LHCN-M2 (cell line): ENCODE measurements at places on chromosomes 2 and 18. TPM values are rescaled to one million over a fixed set of nuclear protein-coding genes. Genes with fewer than 3 reads are reported as not detected.

GRCh38 chr2:133265432-133265949, 302.8 kb downstream of the NCKAP5 start:
- no peak for DNase-seq

GRCh38 chr2:9001229-9001628, 2.3 kb downstream of the MBOAT2 start:
- peak; percentile 69 for DNase-seq

DNA sequence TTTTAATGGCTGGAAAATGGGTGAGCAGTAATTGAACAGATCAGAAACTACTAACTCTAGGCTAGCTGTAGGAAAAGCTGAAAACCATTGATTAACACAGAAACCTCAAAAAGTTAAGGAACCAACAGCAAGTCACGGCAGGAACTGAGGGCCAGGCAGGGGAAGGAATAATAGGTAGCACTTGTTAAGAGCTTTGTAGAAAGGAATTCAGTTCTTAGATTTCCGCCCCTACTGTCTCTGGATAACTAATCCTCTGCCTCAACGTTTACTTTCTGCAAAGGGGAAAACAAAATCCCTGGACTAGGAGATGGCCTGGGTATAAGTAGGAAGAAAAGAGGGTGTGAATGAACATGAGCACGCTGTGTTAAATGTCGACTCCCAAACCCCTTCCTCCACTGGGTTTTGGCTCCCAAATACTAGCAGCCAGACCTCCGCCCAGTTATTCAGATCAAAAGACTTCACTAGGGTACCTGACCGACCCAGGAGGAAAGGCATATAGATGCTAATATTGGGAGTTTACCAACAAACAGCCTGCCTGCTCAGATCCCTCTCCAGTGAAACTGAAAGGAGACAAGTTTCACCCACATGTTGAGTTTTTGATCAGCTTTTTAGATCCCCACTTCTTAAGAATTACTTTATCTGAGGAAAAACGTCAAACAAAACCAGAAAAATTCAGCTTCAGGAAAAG, 12.4 kb downstream of the SMAD2 start:
- DNase-seq, result no peak

GRCh38 chr2:210456571-210456970, 20.0 kb downstream of the LANCL1 start:
- DNase-seq, result no peak

- DNase-seq, result no peak
These were observed 125.7 kb upstream of the SNTG2 start for GRCh38 chr2:824954-825353.

DNA sequence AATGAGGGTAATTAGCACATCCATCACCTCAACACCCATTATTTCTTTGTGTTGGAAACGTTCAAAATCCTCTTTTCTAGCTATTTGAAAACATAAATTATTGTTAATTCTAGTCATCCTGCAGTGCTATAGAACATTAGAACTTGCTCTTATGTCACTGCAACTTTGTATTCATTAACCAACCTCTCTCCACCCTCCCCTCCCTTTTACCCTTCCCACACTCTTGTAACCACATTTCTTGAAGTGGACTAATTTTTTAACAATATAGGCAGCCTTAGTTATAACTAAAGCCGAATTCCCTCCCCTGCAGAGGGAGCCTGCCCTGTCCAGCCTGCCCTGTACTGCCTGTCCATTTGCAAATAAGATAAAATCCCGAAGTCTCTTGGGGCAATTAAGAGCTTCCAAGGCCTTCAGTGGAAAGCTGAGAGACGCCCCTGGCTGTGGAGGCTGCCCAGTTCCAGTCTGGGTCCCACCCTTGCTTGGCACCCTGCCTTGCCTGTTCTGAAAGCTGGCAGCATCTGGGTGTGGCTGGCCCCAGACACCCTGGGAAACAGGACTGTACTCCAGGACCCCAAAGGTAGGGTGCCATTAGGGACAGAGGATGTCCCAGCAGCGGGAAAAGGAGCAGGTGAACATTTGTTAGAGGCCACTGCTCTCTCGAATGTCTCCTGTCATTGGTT, 65.1 kb downstream of the MEX3C start:
- no peak for DNase-seq

DNA sequence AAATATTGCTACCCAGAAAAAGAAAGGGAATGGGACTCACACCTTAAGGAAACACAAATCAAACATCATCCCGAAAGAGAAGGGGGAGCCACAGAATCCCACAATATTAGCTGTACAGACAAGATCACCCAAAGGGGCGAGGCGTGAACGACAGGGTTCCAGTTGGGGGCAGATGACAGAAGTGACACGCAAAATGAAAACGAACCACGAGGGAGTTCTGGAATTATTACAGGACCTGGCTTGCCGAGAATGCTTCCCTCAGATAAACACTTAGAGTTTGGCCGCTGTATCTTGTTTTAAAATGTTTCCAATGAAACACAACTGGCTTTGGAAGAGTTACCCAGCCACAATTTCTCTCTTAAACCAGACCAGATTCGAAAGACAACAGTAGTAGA, 60.4 kb downstream of the C2orf76 start:
- no peak for DNase-seq

DNA sequence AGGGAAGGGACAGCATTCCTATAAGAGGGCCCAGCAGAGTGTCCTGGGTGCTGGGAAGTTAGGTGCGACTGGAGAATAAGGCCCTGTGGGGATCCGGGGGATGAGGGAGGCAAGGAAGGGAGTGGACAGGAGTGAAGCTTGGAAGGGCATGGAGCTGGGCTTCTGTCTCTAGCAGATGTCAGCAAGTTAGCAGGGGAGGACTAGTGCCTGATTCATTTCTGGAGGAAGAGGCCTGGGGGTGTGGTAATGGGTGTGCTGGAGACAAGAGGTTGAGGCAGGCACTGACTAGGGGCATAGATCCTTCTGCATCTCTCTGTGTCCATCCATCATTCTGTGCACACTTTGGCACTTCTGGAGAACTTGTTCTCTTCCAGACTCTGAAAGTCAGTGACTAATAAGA, 134.7 kb downstream of the ACOXL start:
- no peak for DNase-seq

DNA sequence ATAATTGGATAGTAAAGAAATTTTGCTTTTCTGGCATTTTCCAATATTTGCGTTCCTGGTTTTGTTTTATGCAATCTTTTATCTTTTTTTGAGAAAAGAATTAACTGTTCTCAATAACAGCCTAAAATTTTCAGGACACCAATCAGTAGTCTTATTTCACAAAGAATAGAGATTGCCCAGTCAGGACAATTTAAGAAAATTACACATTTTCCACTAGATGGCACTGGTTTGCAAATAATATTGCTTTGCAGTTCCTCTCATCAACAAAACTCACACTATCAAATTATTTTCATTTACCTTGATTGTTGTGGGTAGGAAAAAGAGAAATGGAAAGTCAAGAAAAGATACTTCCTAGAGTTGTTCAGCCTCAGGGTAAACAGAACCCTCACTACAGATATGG, 2.4 kb upstream of the RBM45 start:
- peak; percentile 52 for DNase-seq

DNA sequence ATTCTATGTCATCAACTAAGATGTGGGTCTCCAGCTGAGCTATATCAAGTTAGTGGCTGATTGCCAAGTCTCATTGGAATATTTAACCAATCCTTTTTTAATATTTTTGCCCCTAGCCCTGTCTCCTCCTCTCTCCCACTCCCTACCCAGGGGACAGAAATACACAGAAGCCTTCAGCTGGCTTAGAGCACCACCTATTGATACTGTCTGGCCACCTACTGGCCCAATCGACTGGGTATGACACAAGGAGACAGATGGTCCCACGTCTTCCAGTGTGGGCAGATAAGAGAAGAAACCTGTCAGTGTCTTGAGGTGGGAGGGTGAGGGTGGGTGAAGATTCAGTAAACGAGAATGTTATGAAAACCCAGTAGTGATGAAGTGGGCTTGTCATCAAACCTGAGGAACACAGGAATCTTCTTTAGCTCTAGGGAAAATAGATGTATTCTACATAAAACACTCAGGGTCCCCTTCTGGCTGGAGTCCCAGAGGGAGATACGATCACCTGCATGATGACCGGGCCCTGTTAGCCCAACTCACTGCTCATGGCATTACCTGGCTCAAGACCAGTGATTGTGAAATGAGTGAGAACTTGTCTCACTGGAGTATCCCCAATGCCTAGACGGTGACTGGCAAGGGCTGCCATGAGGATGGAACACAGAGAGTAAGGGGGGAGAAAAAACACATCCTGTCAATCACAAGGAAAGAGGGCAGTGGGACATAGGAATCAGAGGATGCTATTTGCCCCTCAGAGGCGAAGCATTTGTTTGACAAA, 26.7 kb downstream of the POLR1A start:
- peak; percentile 54 for DNase-seq

DNA sequence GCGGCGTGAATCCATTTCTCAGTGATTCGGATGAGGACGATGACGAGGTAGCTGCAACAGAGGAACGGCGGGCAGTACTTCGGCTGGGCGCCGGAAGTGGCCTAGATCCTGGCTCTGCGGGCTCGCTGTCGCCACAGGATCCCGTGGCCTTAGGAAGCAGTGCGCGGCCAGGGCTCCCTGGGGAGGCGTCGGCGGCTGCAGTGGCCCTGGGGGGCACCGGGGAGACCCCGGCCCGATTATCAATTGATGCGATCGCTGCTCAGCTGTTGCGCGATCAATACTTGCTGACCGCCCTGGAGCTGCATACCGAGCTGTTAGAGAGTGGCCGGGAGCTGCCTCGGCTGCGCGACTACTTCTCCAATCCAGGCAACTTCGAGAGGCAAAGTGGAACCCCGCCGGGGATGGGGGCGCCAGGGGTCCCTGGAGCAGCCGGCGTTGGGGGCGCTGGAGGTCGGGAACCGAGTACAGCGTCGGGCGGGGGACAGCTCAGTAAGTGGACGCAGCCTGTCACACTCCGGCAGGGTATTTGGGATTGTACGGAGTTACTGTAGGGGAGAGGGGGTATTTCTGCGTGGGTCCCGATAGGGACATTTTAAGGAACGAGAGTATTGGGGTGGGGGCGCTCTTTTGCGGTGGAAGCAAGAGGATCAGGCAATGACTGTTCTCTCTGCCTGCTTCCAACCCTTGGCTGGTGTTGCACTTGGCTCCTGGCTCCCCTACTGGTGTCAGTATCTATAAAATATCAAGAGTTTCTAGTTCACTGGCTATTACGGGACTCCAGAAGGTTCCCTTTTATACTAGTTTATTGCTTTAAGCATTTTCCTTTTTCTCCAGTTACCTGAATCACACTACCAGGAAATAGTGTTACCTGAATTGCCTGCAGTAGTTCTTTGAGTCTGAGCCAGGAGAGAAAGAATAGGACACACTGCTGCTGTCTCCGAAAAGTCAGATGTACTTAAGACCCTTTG, 772 bp downstream of the RELCH start:
- DNase-seq, result peak; percentile 38

- no peak for DNase-seq
These were observed 53.9 kb upstream of the SPRED2 start for GRCh38 chr2:65486282-65486681.

GRCh38 chr2:130963849-130964793, 127.4 kb downstream of the ARHGEF4 start:
- no peak for DNase-seq

GRCh38 chr2:6442252-6442985, 423.3 kb downstream of the CMPK2 start:
- DNase-seq, result no peak

- peak; percentile 31 for DNase-seq
These were observed 669.6 kb upstream of the VRK2 start for GRCh38 chr2:57376985-57377384.

GRCh38 chr2:134446383-134447017, 192.6 kb downstream of the MGAT5 start:
- peak; percentile 77 for DNase-seq

DNA sequence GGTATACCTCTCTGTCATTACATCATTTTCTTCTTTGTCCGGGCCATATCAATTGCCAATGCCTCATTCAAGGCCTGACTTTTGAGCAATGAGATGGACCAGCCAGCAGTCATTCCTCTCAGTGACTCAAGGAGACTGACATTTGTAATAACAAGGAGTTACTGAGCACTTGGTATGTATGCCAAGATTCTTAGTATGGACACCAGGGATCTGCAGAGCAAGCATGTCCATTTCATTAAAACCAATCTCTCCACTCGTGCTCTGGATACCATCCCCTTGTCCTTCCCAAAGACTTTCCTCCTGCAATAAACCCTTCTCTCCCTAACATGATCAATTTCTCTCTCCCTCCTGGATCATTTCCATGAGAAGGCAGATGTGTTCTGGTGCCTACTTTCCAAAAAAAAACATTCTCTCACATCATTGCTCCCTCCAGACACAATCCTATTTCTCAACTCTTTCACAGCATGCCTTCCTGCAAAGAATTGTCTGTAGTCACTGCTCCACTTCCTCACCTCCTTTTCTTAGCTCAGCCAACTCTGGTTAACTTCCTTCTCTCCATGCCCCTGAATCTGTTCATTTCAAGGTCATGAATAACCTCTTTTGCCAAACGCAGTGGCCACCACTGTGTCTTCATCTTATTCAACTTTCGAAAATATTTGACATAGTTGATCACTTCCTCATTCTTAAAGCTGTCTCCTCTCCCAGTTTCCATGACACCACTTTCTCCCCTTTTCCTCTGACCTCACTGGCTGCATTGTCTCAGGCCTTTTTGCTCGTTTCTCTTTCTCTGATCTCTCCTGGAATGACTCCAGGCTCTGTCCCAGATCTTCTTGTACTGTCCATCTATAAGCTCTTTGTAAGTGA, 102.8 kb upstream of the CYP1B1 start:
- peak; percentile 92 for DNase-seq

DNA sequence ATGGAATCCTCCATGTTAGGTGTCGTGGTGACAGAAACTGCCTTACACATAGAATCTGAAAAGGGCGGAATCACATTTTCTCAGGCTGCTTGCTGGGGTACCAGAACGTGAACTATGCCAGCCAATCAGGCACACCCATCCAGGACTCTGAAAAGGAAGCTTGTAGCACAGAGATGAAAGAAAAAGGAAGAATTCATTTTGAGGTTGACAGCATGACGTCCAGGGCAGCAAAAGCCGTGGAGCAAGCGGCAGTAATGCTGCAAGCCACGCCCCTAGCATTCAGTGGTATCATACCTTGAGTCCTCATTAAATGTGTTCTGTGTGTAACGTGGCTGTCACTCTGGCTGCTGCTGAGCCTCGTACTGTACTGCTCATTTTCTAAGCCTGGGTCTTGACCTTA, 304.0 kb downstream of the DYSF start:
- no peak for DNase-seq

- DNase-seq, result peak; percentile 19
These were observed 58.7 kb downstream of the ITGB6 start for GRCh38 chr2:160141419-160141818.

DNA sequence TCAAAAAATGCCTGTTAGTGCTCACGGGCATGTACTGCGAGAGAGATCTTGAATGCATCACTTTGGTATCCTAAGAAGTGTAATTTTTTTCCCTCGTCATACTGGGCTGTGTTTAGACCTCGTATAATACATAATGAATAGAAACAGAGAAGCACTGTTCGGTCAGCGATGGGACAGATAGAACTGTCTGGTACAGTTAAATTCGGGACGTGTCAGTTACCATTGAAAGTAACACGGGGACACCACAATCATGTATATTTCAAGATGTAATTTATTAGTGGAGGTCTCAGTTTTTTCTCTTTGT, 1.8 kb downstream of the PKP4 start:
- peak; percentile 10 for DNase-seq

The USP14 gene
- total RNA-seq, result 16.9 and 27.9 TPM in 2 replicates

The TUBB8B gene
- not detected in 2 replicates for total RNA-seq

The NAT8 gene
- total RNA-seq, result not detected in 2 replicates

The RAB6C gene
- total RNA-seq, result not detected in 2 replicates

The MFSD2B gene
- 0.51 TPM in 1 of 2 replicates, not detected in the other for total RNA-seq

The IL36A gene
- total RNA-seq, result not detected in 2 replicates

The PROKR1 gene
- total RNA-seq, result not detected in 2 replicates
